WERI-Rb-1 (cell line): ENCODE measurements at places on chromosomes 1 and 21.

GRCh38 chr1:51584021-51584420 lies 32.9 kb upstream of the OSBPL9 start:
- no peak for DNase-seq

- no peak for DNase-seq
These were observed 200.8 kb upstream of the TMEM51 start for GRCh38 chr1:14952626-14953314.

DNA sequence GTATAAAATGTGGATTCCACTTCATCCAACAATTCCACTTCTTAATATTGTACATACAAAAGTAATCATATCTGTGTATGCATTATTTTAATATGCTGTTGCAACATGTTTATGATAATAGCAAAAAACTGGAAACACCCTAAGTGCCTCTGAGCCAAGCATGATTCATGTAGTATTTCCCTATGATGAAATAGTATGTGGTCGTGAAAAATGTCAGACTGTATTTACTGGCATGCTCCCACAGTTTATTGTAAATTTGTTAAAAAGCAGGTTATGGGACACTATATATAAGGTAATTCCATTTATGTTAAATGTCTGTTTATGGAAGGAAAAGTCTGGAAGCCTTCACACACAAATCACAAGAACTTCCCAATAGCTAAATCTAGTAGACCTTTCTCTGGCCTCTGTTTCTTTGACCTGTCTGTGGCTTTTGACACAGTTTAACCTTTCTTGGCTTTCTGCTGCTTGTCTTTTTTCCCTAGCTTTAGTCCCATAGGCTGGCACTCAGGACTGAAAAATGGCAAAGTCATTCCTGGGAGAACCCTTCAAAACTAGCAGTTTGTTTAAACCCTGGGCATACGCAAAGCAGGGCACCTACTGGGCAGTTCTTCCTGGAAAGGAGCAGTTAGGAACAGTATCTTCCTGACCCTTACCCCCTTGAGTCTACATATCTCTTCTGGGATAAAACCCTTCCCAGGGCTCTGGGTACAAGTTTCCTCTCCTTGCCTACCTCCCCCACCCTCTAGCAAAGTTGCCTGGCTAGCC lies 65.4 kb upstream of the ARTN start:
- no peak for DNase-seq

DNA sequence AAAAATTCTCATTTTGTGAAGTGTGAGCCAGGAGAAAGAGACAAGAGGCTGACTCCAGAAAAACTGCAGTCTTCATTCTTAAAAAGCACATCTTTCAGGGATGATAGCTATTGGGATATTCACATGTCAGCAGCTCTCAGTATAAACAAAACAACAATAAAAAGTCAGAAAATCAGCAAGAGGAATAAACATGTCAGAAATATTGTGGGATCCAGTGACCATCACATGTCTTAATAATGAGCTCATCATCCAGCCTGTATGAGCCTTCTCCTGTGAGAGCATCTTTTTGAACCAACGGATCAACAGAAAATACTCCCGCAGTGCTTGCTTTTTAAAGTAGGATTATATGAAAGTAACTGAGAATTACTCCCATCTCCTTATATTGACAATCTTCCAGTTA lies 241.6 kb downstream of the SMYD3 start:
- DNase-seq, result no peak
